ENCODE measurements at places on chromosomes 5 and 9.

DNA sequence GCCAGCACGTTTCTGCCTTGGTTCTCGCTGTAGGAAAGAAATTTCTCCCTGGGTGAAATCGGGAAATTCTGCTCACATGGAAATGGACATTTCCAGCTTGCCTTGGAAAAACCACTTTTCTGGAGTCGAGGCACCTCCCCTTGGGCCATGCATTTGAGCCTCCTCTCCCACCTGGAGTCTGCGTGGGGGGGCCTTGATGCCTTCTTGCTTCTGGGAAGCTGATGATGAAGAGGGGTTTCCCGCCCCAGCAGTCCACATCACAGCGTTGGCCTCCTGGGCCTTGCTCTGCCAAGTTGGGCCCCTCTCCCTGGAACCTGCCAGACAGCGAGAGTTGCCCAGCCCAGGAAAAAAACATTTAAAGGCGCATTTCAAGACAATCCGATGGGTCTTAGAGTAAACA lies 1.8 kb upstream of the ASB6 start:
- DNase-seq = no peak

GRCh38 chr5:149069711-149070110 lies 6.8 kb upstream of the SH3TC2 start:
- no peak for DNase-seq

DNA sequence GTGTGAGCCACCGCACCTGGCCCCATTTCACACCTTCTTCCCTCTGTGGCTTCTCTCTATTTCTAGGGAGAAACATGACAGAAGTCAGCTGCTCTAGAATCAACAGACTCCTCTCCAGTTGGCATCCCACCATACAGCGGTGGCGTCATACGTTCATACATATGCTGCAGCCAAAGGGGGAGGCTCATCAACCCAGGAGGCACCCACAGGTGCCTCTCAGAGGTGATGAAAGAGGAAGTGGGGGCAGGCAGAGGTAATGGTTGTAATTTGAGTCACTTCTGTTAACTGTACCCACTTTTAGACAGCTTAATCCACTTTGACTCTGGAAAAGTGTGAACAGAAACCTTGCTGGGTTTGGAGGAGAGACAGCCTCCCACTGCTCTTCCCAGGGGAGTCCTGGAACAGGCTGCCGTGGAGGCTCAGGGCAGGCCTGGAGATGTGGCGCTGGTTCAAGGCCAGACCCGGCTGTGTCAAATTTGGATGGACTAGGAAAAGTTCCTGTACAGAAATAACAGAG lies 47.3 kb upstream of the SUB1 start:
- peak; percentile 74 for DNase-seq

DNA sequence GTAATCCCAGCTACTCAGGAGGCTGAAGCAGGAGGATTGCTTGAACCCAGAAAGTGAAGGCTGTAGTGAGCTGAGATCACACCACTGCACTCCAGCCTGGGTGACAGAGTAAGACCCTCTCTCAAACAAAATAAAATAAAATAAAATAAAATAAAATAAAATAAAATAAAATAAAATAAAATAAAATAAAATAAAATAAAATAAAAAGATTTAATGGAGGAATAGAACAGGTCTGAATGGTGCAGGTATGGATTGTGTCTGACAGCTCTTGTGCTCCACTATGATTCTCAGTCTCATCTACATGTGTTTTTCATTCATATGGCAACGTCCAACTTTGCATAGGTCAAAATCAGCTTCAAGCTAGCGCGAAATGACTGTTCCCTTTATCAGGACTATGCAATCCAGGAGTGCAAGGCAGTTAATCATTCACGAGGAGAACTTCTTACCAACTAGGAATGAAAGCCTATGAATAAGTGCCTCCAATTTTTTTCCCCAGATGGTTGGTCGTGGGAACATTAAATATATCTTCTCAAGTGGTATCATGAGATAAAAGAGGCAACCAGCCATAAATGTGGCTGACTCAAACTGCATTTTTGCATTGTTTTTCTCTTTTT lies 1392.3 kb upstream of the CDH9 start:
- no peak for DNase-seq

GRCh38 chr9:134653259-134654009 lies 11.8 kb downstream of the COL5A1 start:
- DNase-seq = no peak

DNA sequence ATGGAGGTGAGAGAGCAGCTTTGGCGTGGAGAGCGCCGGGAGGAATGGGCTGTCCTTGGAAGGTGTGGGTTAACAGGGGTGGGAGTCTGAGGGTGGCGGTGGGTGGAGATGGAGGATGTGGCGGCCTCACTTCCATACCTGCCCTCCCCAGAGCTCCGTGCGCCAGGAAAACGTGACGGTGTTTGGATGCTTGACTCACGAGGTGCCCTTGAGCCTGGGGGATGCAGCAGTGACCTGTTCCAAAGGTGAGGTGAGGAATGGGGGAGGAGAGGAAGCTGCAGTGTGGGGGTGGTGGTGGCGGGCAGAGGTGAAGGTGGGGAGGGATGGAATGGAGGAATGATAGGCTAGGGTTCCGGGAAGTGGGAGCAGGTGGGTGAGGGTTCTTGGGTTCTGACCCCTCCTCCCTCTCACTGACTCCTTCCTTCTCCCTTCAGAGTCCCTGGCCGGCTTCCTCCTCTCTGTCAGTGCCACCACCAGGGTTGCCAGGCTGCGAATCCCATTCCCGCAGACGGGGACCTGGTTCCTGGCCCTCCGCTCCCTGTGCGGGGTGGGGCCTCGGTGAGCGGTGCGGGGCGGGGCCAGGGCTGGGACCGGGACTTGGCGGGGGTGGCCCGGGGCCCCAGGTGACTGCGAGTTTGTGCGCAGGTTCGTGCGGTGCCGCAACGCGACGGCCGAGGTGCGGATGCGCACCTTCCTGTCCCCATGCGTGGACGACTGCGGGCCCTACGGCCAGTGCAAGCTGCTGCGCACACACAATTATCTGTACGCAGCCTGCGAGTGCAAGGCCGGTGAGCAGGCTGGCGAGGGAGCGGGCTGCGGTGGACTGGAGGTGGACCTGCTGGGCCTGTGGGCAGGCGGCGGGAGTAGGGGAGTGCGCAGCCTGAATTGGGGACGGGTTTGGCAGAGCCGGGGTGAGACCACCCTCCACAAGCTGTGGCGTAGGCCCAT lies 17.1 kb downstream of the TMEM8B start:
- DNase-seq = no peak
